ENCODE measurements at places on chromosomes 13 and 19. TPM values are rescaled to one million over a fixed set of nuclear protein-coding genes. Genes with fewer than 3 reads are reported as not detected.
A peak's percentile ranks its signal among the peaks of the same experiment; 100 is the strongest.

RAVER1 gene
- 23.2 TPM for total RNA-seq

PINLYP gene
- 22.1 TPM for total RNA-seq

SLC10A2 gene
- total RNA-seq = not detected

GRCh38 chr13:51778392-51778791 is 25.6 kb downstream of the DHRS12 start:
- no peak overlapping the region for H3K27ac ChIP-seq
- no peaks in the 10 kb centered on the region for H3K36me3 ChIP-seq
- no peak overlapping the region for H3K4me3 ChIP-seq
- H3K27me3 ChIP-seq = no peaks in the 10 kb centered on the region

SIGLEC5 gene
- total RNA-seq = not detected

KIR3DL1 gene
- not detected for total RNA-seq

ZNF253 gene
- total RNA-seq = 16.7 TPM

DNA sequence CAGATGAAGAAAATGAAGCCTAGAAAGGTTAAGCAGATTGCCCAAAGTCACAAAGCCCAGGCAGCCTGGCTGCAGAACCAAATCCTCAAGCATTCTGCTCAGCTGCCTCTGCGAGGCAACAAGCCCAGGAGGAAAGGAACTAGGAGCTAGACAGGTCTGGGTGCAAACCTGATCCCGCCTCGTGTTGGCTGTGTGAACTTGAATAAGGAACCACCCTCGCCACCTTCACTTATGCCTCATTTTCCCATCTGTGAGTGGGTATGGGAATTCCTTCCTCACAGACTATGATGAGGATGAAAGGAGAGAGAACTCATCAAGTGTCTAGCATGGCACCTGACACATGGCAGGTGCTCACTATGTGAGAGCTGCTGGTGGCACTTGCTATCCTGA is 6.6 kb downstream of the SMG9 start:
- peaks cover 75% of the 10 kb centered on the region for H3K36me3 ChIP-seq
- H3K27me3 ChIP-seq = no peaks in the 10 kb centered on the region
- H3K27ac ChIP-seq = no peak overlapping the region
- H3K4me3 ChIP-seq = no peak overlapping the region
- peaks cover 23% of the 10 kb centered on the region for H3K4me1 ChIP-seq
- DNase-seq = no peak

DNA sequence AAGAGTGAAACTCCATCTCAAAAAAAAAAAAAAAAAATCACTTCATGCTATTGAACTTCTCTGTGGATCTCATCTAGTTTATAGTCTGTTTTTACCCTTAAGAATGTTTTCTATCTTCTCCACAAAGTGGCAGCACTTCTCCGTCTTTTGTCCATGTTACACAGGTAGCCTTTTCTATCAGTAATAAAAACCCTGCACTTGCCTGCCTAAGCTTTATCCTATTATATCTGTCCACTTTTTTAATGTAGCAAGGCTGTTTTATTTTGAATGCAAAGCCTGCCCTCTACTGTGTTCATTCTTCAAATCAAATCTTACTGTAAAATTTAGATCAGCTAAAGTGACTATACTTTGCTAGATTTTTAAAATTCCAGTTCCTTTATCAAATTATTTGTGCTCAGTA is 124.0 kb downstream of the STOML3 start:
- DNase-seq = no peak
- no peaks in the 10 kb centered on the region for H3K27me3 ChIP-seq
- H3K27ac ChIP-seq = no peak overlapping the region
- H3K4me1 ChIP-seq = no peaks in the 10 kb centered on the region

GRCh38 chr19:14603990-14604387 is 21.1 kb downstream of the CLEC17A start:
- DNase-seq = no peak
- H3K4me1 ChIP-seq = no peaks in the 10 kb centered on the region
- H3K27me3 ChIP-seq = no peaks in the 10 kb centered on the region
- no peak overlapping the region for H3K27ac ChIP-seq
- H3K4me3 ChIP-seq = no peak overlapping the region

- H3K36me3 ChIP-seq = no peaks in the 10 kb centered on the region
- DNase-seq = peak; percentile 90
- peak overlapping the region; percentile 97 for H3K27ac ChIP-seq
- peaks cover 51% of the 10 kb centered on the region for H3K4me1 ChIP-seq
Measured at GRCh38 chr13:76885203-76886004, 801 bp downstream of the KCTD12 start.

- peaks cover 18% of the 10 kb centered on the region for H3K4me1 ChIP-seq
- DNase-seq = no peak
- H3K27me3 ChIP-seq = no peaks in the 10 kb centered on the region
- peak overlapping the region; percentile 84 for H3K4me3 ChIP-seq
- peak overlapping the region; percentile 73 for H3K27ac ChIP-seq
Measured at GRCh38 chr19:10379880-10380312, 476 bp downstream of the TYK2 start.

DNA sequence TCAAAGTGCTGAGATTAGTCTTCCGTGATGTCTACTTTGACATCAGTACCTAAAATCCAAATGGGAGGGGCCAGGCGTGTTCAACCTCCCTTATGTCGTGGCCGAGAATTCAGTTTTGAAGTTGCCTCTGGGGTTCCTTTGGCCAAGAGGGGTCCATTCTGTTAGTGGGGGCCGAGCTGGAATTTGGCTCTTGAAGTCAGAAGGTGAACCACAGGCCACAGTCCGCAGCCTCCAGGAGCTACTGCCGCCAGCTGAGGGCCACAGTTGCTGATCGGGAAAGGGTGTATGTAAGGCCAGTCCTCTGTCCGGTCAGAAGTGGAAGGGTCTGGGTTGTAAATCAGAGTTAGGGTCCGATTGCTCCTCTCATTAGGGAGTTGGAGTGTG is 31.0 kb downstream of the ATP11A start:
- no peaks in the 10 kb centered on the region for H3K27me3 ChIP-seq
- peak; percentile 51 for DNase-seq
- peaks cover 24% of the 10 kb centered on the region for H3K4me1 ChIP-seq

CALR3 gene
- not detected for total RNA-seq

DNA sequence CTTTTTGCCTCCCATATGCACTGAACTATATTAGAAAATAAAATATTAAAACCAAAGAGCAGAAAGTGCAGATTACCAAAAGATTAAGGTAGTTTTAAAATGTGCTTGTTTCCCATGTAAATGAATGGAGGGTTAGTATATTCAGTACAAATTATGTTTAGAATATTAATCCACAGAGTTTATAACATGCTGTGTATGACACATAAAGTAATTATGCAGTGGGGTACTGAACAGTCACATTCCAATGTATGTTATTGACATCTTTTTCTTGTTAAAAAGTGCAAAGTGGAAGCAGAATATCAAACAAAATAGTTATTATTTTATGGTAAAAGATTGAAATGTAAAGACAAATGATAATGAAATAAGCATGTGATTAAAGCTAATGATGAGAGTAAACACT is 79.3 kb downstream of the GPC6 start:
- H3K36me3 ChIP-seq = no peaks in the 10 kb centered on the region
- no peak overlapping the region for H3K4me3 ChIP-seq
- H3K27me3 ChIP-seq = no peaks in the 10 kb centered on the region
- no peak for DNase-seq
- no peaks in the 10 kb centered on the region for H3K4me1 ChIP-seq

DNA sequence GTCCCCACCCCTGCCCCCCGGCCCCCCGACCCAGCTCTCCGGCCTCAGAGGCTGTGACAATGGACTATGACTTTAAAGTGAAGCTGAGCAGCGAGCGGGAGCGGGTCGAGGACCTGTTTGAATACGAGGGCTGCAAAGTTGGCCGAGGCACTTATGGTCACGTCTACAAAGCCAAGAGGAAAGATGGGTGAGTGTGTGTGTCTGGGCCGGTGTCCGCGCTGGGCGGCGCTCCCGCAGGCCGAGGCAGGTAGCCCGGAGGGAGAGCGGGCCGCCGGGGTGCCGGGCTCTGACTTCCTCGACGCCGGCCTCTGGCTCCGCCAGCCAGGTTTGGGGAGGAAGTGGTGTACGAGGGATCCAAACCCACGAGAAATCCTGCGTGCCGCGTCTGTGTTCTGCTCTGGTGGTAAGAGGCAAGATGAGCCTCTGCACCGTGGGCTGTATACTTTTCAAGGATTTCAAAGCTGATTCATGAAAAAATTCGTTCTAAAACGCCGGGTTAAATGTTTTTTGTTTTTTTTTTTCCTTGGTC is 718 bp downstream of the CDK8 start:
- no peaks in the 10 kb centered on the region for H3K27me3 ChIP-seq
- peaks cover 14% of the 10 kb centered on the region for H3K4me1 ChIP-seq
- H3K36me3 ChIP-seq = no peaks in the 10 kb centered on the region
- H3K4me3 ChIP-seq = peak overlapping the region; percentile 90
- DNase-seq = peak; percentile 78

DNA sequence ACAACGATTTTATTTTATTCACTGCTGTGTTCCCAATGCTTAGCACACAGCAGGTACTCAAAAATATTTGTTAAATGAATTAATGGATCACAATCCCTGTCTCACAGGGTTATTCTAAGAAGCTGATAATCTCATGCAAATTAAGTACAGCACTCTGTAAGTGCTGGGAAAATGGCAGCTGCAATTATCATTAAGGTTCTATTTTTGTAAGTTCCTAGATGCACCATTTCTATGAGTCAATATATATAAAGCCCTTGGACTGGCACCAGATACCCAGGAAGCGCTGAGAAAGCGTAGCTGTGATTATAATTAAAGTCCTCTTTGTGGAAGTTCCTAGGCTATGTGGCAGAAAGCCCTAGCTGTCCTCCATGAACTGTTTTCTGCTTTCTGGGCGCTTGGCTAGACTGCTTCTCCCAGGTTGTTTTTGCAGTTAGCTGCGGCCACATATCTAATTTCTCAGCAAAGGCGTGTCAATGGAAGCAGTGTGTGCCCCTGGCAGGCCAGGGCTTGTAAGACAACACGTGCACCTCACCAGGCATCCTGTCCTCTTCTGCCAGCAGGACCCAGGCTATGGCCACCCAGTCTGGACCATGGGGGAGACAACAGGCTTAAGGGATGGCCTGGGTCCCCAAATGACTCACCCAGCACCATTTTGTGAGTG is 5.2 kb upstream of the SRRM5 start:
- H3K27me3 ChIP-seq = no peaks in the 10 kb centered on the region
- peaks cover 18% of the 10 kb centered on the region for H3K36me3 ChIP-seq
- H3K4me1 ChIP-seq = peaks cover 24% of the 10 kb centered on the region
- no peak for DNase-seq

KBTBD6 gene
- 4.3 TPM for total RNA-seq

DNA sequence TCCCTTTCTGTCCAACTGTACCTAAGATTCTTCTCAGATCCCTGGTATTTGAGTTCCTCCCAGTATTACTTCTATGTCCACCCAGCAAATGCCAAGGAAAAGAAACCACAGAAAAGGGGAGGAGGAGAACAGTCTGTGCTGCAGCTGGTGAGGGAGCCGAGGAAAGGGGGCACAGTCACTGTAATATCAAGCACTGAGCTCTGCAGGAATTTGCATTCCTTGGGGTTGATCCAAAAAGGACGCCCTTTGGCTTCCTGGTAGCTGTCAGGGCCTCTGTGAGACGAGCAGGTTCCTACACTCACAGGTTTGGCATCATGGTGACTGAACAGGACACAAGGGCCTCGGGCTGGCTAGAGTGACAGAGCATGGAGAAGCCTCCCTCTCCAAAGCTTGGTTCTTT is 273.4 kb downstream of the NHLRC3 start:
- peaks cover 6% of the 10 kb centered on the region for H3K4me1 ChIP-seq
- no peak overlapping the region for H3K27ac ChIP-seq
- no peaks in the 10 kb centered on the region for H3K27me3 ChIP-seq
- no peaks in the 10 kb centered on the region for H3K36me3 ChIP-seq
- DNase-seq = no peak

C19orf85 gene
- not detected for total RNA-seq

SLC25A15 gene
- total RNA-seq = 8.1 TPM

Measured in suprapubic skin (tissue), 4 donors.